ENCODE measurements at places on chromosomes 16 and 17.

DNA sequence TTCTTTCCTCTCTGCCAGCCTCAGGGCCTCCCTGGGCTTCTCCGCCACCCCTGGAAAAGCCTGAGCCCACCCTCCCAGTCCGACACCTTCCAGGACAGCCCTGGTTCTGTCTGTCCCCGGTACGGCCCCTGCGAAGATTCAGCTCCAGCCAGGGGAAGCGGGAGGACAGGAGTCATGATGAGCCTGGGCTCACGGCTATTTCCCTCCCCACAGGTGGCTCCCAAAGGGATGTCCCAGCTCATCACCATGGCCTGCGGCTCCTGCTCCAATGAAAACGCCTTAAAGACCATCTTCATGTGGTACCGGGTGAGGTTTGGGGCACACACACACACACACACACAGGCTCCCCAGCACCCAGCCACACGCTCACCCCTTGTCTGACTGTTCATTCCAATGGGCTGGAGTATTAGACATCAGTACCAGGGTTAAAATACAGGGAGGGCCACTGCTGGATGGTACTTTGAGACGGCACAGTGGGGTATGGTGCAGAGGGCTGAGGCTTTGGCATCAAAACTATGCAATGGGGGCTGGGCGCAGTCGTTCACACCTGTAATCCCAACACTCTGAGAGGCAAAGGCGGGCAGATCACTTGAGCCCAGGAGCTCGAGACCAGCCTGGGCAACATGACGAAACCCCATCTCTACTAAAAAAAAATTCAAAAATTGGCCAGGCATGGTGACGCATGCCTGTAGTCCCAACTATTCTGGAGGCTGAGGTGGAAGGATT, 32.8 kb downstream of the TMEM186 start:
- no peak for DNase-seq

DNA sequence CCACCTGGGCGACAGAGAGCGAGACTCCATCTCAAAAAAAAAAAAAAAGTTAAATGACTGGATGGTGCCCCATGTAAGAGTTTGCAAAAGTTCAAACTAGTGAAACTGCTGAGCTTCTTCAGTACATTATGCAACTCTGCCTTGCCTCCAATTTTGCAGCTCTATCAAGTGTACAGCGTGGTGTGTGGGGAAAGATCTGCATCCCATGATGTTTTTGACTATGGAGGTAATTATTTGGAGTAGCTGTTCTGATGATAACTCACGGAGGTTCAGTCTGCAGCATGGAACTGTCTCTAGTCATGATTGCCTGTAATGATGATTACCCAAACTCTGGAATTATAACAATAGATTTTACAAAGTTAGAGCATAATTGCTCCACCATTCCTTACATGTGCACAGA, 149.6 kb downstream of the PITPNC1 start:
- DNase-seq: no peak

GRCh38 chr17:7864995-7865650, 7.3 kb downstream of the CYB5D1 start:
- no peak for DNase-seq

GRCh38 chr17:15914400-15915170, 30.3 kb upstream of the ADORA2B start:
- DNase-seq: no peak

GRCh38 chr16:81443688-81444447, 740 bp upstream of the CMIP start:
- DNase-seq: no peak

- DNase-seq: no peak
Measured at GRCh38 chr16:14205666-14206065, 134.5 kb downstream of the MRTFB start.

DNA sequence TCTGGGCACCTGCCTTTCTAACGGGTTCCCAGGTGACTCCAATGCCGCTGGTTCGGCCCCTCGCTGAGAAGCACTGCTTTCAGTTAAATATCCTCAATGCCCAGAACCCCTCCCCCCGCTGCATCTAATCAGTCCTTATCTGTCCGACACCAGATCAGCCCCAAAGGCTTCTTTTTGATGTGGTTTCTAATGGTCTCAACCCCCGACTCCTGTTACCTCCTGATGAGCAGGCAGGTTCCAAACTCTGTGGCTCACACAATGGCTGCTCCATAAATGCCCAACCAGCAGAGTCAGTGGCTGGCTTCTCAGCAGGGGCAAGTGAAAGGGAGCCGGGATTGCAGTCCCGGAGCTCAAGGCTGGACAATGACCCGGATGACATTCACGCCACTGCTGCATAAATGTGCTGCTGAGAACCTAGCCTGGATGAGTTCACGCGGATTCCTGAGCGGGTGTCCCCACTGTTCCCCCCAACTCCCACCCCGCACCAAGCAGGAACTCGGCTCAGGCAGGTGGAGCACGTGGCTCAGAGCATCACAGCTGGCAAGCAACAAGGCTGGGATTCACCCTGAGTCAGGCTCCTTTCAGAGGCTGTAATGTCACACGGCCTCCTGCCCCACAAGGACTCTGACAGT, 1.0 kb upstream of the SLC38A8 start:
- DNase-seq: no peak

GRCh38 chr17:75300280-75300679, 11.0 kb upstream of the SLC25A19 start:
- no peak for DNase-seq

DNA sequence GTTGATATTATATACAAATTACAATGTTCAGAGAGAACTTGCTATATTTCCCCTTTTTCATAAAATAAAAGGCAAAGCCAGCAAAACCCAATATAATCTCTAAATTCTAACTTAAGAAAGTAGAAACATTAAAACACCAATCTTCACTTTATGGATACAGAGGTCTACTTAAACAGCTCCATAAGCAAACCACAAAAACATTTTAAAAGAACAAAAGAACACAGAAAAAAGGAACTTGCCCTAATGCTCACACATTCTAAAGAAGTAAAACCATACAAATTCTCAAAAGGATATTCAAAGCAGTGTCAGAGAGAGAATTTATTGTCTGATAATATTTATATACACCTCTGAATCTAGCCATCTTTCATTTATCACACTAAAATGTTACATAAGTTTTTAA, 606 bp downstream of the ABCA10 start:
- DNase-seq: no peak

- no peak for DNase-seq
Measured at GRCh38 chr16:20291208-20292206, 35.8 kb downstream of the GP2 start.

All from activated T-helper 9 cell treated with anti-CD3 and anti-CD28 coated beads, Interleukin-2, amount 50 U/mL, for 16 hours (primary cell).